Natural killer cell treated with Interleukin-12 subunit alpha and Interleukin-12 subunit beta and Interleukin-15 and Interleukin-18, amount 100 ng/mL, for 72 hours (primary cell): ENCODE measurements at places on chromosomes 7 and 10. TPM values are rescaled to one million over a fixed set of nuclear protein-coding genes. Genes with fewer than 3 reads are reported as not detected.

- DNase-seq, result no peak
Observed at GRCh38 chr7:143455942-143456341, 12.7 kb downstream of the TAS2R60 start.

- DNase-seq, result no peak
Observed at GRCh38 chr10:21668831-21669230, 134.8 kb downstream of the MLLT10 start.

DNA sequence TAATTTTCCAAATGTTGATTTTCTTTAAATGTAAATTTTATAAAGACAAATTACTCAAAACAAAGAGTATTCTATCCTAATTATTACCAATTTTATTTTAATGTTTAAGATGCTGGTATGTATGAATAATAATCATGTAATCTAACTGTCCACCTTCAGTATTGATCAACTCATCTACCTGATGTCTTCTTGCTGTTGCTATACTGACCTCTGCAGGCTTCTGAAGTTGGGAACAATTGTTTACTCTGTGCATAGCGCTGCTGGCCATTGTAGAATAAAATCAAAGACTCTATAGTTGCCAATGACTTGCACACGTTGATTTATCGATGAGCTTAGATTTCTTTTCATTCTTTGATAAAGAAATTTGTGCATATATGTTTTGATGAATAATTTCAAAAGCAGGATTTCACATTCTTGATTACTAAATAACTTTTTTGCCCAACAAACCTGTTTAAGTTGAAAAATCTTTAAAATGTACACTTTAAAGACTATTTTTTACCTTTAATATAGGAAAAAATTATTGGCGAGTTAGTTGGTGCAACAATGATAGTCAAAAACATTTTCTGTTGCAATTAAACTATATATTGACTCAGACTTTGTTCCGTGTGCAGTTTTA is 282.3 kb downstream of the TFEC start:
- DNase-seq, result no peak

DNA sequence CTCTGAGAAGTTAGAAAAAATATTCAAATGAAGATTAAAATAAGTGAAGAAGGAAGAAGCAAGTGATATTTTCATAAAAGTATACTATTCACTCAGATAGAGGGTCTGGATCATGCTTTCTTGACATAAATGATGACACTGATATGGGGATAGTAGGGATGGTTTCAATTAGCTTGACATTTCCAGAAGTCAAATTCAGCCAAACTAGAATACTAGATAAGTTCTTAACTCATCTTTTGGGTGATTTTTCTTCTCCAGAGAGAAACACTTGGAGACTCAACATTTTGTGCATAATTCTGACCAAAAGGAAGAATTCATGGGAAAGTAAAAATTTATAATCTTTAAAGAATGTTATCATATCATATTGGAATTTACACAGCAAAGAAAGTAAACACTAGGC is 152.0 kb upstream of the LRGUK start:
- DNase-seq, result no peak

DNA sequence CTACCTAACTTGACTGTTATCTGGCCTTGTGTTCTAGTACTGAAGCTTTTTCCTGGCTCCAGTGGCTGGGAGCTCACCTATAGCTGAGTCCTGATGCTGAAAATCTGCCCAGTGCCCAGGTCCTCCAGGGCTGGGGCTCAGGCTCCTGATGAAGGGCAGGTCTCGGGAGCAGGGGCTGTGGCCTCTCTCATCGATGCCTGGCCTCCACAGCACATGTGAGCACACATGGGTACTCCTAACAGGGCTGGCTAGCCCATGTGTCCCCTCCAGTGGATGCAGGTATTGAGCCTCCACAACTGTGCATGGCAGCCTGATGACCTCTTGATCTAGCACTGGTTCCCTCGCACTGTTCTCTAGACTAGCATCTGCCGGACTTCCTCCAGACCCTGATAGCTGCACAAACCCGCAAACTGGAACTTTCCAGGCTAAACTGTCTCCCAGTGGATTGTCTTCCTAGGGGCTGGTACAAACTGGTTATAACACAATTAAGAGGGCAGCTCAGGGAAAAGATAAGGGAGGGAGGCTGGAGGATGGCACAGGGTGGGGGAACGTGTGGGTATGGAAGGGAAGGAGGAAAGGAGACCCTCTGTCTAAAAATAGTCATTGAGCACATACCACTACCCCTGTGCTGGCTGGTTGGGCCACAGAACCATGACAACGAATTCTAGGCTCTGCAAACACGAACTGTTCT is 35.1 kb downstream of the PLAC9 start:
- DNase-seq, result no peak

DNA sequence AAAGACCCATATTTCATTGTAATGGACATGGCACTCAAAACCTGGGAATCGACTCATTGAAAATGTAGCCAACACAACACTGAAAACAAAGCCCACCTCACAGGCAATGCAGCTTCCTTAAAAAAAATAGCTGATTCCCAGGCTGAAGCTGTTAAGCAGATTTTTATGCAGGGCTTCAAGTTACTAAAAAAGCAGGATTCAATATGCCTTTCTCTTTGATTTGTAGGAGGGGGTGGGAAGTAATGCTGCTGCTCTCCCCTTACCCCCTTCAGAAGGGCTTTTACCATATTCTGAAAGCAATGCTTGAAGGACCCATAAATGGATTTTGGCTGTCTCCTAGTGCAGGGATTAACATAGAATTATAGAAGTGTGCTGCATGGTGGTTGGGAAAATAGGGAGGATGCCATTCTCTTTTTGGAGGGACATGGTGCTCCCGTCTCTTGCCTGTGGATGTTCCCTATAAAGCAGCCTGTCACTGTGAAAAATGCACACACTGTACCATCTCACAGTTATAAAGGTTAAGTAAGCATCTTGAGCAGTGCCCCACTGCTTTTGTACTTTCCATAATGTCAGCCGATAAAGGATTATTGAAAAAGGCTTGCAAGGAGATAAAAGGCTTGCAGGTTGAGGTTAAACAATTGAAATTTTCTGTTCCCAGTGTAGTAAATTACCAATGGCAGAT is 262.8 kb downstream of the AUTS2 start:
- DNase-seq, result no peak

DNA sequence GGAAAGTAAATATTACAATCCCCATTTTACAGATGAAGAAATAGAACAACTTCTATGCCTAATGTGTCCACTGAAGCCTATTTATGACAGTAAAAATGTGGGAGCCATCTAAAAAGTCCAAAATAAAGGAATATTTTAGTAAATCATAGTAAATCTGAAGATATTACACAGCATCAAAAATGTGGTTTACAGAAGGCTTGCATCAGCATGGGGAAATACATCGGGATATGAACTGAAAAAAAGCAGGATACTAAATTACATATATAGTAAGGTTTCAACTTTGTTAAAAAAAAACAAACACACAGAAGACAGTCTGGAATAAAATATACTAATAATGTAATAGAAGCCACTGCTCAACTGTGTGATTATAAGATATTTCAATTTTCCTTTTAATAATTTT is 20.8 kb downstream of the CPA1 start:
- DNase-seq, result no peak

DNA sequence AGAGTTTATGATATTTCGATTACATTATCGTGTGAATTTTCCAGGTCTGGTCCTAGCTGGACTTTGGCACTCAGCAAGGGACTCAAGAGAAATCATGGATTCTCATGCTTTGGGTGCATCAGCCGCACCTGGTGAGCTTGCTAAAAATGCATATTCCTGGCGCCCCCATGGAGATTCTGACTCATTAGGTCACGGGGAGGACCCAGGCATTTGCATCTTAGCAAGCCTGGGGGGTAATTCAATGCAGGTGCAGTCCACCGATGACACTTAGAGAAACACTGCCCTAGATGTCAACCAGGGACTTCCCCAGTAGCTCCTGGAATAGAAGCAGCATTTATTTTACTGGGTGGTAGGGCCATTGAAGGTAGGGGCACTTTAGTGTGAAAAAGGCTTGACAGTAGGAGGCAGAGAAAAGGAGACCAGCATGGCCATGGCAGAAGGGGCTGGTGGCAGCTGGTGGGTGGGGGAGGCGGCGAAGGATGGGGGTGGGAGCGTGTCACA is 29.9 kb upstream of the PDCD4 start:
- no peak for DNase-seq

DNA sequence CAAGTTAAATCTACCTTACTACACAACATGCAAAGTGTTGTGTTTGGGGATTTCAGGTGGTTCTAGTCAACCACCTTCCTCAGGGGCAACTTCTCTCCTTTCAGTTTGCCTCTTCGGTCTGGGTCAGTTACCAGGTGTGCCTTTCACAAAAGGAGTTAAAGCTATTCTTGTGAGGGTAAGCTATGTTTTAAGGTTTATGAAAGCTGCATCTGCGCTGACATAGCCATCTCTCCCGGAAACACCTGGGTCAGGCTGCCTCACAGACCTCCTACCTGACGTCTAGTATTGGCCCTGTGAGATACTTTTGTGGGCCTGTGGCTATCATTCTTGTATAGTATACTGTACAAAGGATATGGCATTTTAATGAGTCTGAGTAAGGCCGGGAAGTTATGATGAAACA is 67.7 kb upstream of the ITGA8 start:
- DNase-seq, result no peak

DNA sequence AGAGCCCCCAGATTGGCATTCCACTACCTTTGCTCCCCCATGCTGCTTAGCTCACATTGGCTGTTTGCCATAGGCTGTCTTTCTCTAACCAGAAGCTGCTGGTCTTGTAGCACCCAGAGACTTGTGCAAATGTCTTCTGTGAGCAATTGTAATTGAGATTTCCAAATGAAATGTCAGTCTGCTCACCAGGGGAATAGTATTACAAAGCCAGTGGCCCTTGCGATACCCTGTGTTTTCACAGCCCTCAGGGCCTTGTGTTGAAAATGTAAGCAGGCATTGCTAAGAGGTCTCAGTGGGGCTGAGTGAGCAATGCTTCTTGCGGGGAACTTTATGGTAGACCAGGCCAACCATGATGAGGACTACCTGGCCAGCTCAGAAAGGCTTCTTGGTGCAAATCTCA is 746.5 kb downstream of the LRMDA start:
- no peak for DNase-seq

DNA sequence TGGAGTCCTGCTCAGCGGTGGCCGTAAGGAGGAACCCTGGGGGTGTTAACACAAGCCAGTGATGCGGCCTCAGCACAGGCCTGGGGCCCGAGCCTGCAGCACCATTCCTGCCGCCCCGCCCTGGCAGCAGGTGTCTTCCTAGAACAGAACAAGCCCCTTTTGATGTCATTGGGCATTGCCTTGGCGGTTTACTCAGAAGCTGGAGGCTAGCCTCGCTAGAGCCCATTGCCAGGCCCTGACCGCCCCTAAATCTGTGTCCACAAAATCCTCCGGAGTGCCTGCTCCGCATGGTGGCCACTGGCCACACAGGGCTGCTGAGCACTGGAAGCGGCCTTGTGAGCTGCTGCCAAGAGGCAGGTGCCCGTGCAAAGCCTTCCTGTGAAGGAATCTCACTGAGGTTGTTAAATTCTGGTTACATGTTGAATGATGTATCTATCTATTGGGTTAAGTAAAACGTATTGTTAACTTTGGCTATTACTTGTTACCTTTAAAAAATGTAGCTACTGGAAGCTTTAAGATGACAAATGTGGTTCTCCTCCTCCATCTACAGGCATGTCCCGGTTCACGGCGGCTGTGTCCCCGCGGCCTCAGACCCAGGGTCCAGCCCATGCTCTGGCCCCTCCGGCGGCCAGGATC is 1.2 kb upstream of the INPP5A start:
- peak; percentile 59 for DNase-seq

DNA sequence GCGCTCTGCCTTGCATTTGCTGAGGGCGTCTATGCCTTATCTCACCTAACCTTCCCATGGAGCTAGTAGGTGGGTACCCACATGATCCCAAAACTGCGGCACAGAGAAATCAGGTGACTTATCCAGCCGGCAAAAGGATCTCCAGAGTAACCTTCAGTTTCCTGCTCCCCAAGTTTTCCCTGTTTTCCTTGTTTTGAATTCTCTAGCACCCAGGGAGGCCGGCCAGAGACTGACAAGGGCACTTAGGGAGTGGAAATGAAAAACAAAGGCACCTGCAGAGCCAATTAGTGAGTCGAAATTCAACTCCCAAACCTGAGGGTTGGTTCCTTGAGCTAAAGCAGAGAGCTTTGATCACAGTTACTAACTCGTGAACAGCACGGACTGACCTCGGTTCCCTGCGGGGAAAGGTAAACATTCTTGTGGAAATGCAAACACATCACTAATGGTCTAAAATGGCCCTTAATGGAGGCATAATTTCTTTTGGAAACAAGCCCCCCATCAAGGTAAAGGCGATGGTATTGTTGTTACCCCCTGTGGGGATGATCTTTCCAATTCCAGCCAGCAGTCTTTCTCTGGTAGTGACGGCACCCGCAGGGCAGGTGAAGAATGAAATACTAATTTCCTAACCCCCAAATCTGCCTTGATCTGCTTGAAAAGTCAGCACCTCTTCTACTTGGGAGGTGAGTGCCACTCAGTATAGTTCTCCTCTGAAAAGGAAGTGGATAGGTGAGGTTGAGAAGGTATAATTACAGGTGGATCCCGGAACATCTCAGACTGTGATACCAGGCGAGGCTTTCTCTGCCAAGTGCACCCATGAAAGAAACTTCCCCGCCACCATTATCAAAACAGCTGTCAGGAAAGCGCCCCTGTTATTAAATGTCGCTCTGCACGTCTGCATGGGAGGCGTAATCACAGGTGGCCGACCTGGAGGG is 365.6 kb upstream of the AUTS2 start:
- no peak for DNase-seq

DNA sequence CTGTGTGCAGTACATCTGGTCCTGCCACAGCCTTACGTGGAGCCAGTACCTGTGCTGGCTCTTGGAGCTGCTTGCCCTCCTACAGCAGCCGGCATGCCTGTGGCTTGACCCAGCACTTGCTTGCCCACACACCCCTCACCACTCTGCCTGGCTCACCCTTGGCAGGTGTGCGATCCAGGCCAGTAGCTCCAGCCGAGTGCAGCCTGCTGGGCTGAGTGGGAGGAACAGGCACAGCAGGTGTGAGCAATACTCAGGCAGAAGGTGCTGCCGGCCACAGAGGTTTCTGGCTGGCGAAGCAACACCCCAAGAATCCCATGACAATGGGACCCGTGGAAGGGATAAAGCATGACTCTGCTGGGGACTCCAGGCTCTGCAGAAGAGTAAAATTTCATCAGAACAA is 173.5 kb upstream of the ADCY1 start:
- DNase-seq, result no peak

Gene CTAGE15
- total RNA-seq, result not detected

Gene UTF1
- not detected for total RNA-seq
